Eye (tissue), 1 donor: ENCODE measurements at places on chromosomes 12 and 14.

- DNase-seq = no peak
These were observed 435.2 kb upstream of the DCN start for GRCh38 chr12:91617818-91618217.

- DNase-seq = no peak
These were observed 999 bp upstream of the DCAF4 start for GRCh38 chr14:72925171-72925759.

- DNase-seq = no peak
These were observed 16.1 kb downstream of the PAWR start for GRCh38 chr12:79674629-79675028.

DNA sequence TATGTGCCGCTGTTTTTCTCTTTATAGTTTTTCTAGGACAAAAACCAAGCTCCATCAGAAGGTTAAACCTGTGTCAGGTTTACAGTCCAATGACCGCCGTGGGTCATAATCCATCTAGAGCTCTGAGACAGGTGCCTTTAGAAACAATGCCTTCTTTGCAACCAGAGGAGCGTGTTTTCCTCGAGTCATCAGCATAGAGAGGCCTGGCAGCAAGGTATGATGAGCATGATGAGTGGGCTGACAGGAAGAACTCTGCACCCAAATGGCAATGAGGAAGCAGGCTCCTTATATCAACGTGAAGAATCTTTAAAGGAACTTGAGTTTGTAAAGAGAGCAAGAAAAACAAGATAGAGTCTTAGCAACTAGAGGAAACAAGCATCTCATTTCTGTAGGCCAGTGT lies 60.5 kb upstream of the NUDT4 start:
- no peak for DNase-seq

- DNase-seq = no peak
These were observed 34.7 kb downstream of the FOS start for GRCh38 chr14:75313294-75313693.
